ENCODE measurements at places on chromosomes 6 and 20.

- no peak for DNase-seq
These were observed 83.1 kb downstream of the THBS2 start for GRCh38 chr6:169170583-169170955.

DNA sequence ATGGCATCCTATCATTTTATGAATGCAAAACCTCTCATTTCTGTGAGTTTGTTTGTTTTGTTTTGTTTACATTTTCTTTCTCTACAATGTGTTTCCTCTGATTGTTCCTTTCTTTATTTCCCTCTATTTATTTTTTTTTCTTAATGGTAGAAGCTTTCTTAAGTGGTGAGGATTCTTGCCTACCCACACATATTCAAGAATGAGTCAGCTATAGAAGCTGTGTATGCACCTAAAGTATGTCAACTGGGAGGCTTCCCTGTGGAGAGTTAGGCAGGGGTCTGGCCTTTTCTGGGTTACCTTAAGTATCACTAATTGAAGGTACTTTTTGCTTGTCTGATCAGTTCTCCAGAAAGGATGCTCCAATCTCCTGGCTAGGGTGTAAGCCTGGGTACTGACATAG, 354.0 kb downstream of the ESR1 start:
- DNase-seq: no peak

DNA sequence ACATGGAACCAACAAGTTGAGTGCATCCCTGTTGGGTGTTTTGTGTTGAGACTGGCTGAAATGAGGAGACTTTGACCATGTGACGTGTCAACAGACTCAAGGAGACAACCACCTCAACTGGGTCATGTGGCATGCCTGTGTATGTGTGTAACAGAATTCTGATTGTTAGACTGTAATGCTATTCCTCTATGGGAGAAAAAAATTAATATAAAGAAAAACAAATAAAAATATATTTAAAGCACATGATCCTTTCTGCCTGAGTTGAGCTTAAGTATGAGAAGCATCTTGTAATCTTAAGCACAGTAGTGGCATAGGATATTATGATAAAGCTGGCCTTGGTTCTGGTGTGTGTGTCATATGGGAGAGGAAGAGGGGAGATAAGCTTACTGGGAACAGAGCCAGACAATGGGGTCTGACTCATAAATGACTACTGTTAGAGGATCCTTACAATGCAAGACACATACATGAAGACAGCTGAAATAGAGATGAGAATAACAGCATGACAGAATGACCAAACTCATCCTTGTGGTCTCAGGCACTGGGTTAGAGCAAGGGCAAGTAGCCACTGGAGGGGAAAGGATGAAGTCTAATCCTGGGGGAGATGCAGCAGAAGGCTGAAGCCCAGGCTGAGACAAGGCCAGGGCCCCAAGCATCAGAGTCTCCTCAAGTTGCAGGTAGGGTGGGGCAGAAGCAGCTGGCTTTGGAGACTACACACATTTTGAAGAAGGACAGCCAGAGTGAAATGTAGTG, 9.2 kb downstream of the TP53INP2 start:
- peak; percentile 92 for DNase-seq

GRCh38 chr6:32175322-32175710, 568 bp downstream of the AGPAT1 start:
- no peak for DNase-seq

- DNase-seq: no peak
These were observed 622.6 kb downstream of the EPM2A start for GRCh38 chr6:145112711-145113148.

DNA sequence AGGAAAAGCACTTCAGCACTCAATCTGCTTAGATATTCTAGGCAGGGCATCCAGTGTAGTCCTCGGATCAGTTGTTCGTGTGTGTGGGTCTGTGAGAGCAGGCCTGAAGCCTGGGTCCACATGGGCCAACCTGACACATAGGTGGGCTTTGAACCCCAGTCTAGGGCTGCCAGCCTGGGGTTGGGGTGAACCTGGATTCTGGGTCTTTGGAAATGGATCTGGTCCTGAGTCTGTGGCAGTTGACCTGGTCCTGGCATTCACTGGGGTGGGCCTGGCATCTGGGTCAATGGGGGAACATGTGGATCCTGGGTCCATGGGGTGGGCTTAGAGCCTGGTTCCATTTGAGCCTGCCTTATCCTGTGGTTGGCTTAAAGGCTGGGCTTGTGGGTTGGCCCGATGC, 492.6 kb upstream of the MAN1A1 start:
- DNase-seq: no peak

- DNase-seq: no peak
These were observed 325.6 kb upstream of the RUNX2 start for GRCh38 chr6:45002390-45003105.

GRCh38 chr20:36777167-36777566, 3.6 kb upstream of the DSN1 start:
- DNase-seq: no peak

- no peak for DNase-seq
These were observed 117.2 kb upstream of the BMP5 start for GRCh38 chr6:55992546-55992945.

GRCh38 chr6:138383776-138384175, 6.1 kb downstream of the SMIM28 start:
- DNase-seq: no peak

- DNase-seq: no peak
These were observed 35.0 kb downstream of the FAM162B start for GRCh38 chr6:116730513-116730912.

DNA sequence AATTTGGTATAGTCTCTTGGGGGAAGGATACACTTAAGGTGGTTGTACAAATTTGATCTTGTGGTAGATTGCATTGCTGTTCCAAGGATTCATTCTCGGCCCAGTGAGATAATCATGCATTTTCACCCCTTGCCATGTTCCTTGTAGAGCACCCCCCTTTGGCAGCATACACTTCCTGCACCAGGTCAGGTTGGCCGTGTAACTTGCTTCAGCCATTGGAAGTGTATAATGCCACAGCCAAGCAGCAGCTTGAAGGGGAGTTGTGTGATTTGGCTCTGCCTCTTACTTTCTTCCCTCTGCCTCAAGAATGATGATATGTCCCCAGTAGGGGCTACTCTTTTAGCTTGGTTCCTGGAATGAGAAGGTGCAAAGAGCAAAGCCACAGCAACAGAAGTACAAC, 21.9 kb downstream of the CCN2 start:
- DNase-seq: no peak

DNA sequence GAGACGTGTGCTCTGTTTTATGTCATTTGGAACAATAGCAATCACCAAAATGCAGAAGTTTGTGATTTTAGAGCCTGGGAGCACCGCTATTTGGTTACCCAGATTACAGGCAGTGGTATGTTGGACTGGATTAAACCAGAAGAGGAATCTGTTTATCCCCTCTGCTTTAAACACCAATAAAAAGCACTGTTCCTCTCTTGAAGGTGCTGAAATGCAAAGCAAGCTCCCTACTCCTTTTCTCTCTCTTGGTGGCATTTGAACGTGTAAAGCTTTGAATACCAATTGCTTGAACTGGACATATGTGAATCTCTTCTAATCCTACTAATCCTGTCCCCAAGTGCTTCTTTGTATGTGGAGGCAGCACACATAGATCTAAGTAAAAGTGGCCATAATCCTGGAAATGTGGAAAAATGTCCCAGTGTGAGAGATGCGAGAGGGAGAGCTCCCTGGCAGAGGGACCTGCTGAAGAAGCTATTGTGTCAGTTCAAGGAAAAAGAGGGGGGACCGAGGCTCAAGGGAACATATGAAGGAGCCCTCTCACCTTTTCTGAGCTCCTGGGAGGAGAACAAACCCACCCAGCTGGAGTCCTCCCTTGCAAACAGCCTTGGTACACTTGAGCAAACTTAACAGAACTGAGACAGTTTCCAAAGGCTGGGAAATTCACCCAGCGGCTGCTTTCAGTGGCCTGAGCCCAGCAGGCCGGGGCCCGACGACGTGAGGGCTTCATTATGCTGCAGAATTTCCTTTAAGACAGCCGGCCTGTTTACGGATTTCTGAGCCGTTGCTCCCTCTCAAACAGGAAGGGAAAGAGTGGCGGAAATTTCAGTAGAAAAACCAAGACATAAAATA, 18.8 kb upstream of the OLIG3 start:
- DNase-seq: no peak

- DNase-seq: no peak
These were observed 484.9 kb upstream of the MAN1A1 start for GRCh38 chr6:119834418-119834817.

DNA sequence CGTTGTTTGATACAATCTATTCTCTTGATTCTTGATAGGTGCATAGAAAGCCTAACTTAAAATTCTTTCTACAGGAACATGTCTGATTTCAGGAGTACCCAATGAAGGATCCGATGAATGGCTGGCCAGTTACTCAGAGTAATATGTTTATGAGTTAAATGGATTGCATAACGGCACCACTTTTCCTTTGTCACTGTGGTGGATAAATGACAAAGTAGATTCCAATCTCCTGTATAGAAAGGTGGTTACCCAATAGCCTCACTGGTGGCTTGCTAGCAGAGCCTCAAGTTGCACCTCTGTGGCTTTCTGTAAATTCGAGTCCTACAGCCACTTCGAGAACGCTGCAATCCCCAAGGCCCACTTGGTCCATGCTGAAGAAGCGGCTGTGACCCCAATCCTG, 28.4 kb downstream of the LHFPL5 start:
- DNase-seq: no peak

- DNase-seq: no peak
These were observed 26.1 kb downstream of the RRBP1 start for GRCh38 chr20:17655865-17656479.

DNA sequence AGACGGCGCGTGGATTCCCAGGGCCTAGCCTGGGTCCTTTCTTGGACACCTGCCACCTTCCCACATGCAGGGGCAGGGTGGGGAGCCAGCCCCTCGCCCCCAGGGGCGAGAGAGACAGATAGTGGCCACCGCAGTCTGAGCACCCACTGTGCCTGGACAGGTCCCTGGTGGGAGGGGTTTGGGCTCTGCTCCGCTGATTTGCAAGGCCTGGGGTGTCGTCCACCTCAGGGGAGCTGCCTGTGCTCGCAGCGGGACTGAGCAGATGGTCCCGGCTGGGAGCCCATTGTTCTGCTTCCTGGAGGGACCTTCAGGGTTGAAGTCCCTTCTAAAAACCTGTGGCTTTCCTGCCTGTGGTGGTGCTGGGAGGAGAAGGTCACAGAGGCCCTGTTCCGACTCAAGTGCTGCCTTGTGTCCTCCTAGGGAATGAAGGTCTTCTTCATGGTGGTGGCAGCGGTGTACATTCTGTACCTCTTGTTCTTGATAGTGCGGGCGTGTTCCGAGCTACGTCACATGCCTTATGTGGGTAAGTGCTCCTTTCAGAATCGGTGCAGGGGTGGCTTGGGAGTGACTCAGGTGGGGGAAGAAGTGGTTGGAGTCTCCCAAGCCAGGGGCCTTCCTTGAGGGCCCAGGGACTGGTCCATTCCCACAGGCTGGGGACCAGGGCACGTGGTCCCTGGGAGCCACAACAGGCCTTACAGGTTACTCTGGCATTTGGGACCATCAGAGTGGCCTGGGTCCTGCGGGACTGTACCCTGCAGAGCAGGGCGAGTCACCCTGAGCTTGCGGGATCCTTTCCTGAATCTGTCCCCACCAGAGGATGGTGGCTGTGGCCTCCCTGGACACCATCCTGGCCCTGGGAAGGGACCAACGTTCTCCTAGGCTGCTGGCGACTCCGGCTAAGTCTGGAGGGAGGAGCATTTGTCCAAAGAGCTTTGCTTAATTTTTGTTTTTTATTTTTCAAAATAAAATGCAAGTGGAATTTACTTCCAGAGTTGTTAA, 19.6 kb downstream of the DYNLT1 start:
- no peak for DNase-seq

GRCh38 chr20:32558526-32558925, 26.6 kb downstream of the NOL4L start:
- no peak for DNase-seq

GRCh38 chr6:139380611-139381010, 6.2 kb upstream of the CITED2 start:
- DNase-seq: no peak

GRCh38 chr6:35943390-35943789, 22.5 kb upstream of the SRPK1 start:
- DNase-seq: no peak

DNA sequence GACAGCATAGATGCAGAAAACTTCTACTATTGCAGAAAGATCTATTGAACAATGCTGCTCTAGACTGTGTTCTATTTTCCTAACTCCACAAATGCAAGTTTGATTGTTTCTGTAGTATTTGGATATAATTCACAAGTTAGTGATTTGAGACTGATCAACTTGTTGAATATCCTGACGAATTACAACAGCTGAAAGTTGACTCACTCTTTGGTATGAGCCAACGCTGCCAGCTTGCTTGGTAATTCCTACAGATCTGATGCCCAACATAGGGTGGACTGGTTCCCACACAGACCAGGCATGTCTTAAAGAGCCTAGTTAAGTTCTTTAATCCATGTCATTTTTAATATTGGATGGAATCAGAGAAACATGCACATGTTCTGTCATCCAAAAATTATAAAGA, 231.0 kb upstream of the RAB32 start:
- no peak for DNase-seq

DNA sequence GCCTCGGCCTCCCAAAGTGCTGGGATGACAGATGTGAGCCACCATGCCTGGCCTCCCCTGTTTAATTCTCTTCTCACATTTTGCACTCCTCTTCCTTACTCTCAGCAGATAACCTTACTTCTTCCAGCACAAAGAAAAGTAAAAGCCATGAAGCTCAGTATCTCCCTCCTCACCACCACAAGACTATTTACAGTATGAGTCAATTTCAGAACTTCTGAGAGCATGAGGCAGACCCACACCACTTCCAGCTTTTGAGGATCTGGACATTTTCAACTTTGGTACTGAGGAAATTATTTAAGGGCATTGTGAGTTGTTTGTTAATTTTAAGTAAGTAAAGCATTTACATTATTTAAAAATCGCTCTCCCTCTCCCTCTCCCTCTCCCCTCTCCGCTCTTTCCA, 8.0 kb upstream of the SNX3 start:
- DNase-seq: no peak

GRCh38 chr6:170127151-170127550, 163.7 kb downstream of the DLL1 start:
- no peak for DNase-seq

DNA sequence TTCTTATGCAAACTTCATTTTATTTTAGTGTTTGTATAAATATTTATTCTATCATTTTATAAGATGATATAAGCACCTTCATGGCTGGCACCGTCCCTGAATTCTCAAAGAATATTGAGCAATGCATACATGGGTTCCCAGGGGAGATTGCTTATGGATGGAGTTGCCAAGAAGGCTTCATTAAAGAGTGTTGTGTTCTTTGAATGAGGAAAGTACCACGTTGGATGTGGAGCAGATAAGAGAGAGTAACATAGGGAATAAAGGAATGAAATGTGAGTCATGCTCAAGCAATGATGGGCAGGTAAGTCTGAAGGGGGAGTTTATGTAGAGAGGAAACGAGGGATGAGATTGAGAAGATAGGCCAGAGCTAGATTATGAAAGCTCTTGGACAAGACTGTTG, 10.3 kb downstream of the DSE start:
- DNase-seq: no peak

Measured in COLO829 (cell line).